ENCODE measurements at places on chromosomes 6 and 20.

DNA sequence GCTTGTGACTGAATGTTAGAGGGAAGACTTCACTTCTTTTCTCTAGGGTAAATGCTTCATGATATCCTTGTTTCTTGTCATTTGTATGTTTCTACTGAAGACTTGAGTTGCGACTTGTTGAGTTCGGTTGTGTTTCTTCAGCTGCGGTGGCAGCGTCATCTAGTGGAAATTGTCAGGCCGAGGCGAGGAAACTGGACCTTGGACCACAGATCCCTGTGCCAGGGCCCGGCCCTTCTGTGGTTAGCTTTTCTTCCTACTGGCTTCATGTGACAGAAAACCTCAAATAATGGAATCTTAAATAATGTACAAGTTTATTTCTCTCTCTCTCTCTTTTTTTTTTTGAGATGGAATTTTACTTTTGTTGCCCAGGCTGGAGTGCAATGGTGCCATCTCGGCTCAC lies 12.4 kb downstream of the MTHFD1L start:
- DNase-seq = no peak

GRCh38 chr20:58401162-58401561 lies 12.1 kb downstream of the VAPB start:
- no peak for DNase-seq

GRCh38 chr20:47209982-47210381 lies 146.5 kb downstream of the ZMYND8 start:
- no peak for DNase-seq

- no peak for DNase-seq
Measured at GRCh38 chr20:46307999-46308257, 370 bp downstream of the CDH22 start.

GRCh38 chr6:14743474-14744211 lies 502.2 kb upstream of the JARID2 start:
- peak; percentile 93 for DNase-seq

DNA sequence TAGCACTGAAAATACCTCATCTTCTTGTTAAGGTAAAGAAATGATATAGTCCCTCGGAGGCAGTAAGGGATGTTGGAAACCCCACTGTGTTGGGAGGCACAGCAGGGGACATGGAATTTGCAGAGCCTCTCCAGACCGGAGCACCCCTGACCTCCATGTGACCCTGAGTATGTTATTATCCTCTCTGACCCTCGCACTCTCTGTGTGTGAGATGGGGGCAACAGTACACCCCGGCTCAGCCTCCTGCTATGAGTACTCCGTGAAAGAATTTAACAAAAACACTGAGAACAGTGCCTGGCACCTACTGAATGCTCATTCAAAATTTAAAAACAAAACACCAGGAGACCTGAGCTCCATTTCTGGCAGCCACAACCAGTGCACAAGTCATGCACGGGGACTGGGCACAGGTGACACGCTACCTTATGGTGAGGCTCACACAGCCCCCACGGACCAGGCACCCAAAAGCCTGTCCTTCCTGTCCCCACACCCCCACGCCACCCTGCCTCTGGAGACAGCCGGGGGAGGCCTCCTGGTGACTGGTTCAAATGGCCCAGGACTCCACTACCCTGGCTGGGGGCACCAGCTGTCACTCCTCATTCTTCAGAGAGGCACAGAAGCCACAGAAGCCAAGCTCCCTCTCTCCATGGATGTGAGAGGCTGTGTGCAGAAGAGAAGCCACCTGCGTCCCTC lies 6.1 kb downstream of the NINL start:
- DNase-seq = no peak

DNA sequence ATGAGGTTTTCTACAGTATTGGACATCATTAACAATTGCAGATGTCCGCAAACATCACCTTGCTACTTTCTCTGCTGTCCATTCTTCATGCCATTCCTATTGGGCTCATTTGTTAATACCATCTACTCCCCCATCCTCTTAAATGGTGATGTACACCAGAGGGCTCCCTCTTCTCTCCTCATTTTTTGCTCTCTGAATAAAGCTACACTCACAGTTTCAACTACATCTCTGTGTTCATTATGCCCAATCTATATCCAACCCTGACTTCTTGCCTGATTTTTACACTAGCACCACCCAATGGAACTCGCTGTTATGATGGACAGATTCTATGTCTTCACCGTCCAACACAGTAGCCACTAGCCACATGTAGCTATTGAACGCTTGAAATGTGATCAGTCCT lies 288.1 kb upstream of the ID4 start:
- no peak for DNase-seq

DNA sequence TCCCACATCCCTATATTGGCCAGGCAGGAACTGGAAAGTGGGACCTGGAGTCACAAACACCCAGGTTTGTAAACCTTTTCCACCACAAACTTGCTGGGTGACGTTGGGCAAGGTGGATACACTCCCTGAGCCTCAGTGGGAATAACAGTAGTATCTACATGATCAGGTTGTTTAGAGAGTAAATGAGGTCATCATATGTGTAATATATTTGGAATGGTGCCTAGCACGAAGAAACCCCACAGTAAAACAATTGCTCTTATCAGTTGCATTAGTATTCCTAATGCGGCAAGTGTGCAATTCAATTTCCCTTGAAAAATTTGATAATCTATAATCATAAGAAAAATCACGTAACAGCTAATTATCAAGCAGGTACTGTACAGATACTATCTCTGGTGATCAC lies 51.9 kb downstream of the HIVEP2 start:
- DNase-seq = no peak

DNA sequence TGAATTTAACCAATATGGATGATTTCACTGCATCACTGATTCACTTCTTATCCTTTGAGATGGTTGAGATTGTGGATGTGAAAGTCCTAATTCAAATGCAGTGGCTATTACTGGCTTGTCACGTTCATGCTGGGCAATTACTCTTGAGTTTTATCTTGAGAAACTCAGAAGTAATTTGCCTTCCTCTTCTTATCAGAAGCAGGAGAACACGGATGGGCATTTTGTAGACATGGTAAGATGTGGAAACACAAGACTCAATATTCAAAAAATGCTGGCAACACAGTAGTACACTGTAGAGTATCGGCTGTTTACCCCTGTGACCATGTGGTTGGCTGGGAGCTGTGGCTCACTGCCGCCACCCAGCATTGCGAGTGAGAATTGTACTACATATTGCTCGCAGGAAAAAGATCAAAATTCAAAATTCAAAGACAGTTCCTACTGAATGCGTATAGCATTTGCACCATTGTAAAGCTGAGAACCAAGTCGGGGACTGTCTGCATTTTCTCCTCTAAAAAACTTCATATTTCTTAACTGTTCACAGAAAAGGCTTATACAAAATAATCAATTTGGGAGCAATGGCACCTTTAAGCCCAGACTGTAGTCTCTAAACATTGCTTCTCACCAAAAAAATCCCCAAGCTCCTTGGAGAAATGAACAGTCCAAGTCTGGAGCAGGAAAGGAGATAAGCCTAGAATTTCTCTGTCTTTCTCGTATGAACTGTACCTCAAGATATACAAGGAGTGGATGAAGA lies 61.9 kb upstream of the ELOVL5 start:
- peak; percentile 3 for DNase-seq

- no peak for DNase-seq
Measured at GRCh38 chr6:44289726-44290260, 19.5 kb downstream of the TMEM151B start.

- DNase-seq = no peak
Measured at GRCh38 chr6:106136845-106137244, 50.7 kb downstream of the PRDM1 start.

- DNase-seq = no peak
Measured at GRCh38 chr6:42846505-42846904, 32.9 kb upstream of the RPL7L1 start.

DNA sequence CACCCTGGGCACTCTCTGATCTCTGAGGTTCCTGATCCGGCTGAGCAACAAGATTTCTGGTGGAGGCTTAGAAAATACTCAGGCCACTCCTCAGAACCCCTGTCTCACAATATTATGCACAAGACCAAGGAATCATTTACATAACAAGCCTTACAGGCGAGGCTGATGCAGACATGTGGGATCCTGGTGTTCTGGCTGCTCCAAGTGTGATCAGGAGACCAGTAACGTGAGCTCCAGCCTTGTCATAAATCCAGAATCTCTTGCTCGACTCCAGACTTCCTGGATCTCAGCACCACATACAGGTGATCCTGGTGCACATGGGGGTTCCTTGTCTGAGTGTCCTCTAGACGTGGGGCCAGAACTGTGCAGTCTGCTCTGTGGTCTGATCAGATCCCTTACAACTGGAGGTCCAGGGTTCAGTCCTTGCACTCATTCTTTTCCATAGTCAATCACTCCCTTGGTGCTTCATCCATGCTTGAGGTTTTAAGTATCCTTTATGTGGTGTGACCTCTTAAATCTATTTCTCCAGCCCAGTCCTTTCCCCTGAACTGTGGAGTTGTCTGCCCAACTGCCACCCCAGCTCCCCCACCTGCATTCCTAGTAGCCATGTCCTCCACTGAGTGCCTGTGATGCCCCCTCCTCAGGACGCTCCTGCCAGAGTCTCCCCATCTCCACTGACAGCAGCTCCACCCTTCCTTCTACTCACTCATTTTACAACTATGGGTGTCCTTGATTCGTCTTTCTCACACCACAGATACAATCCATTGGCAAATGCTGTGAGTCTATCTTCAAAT lies 5.1 kb downstream of the HLA-C start:
- no peak for DNase-seq

DNA sequence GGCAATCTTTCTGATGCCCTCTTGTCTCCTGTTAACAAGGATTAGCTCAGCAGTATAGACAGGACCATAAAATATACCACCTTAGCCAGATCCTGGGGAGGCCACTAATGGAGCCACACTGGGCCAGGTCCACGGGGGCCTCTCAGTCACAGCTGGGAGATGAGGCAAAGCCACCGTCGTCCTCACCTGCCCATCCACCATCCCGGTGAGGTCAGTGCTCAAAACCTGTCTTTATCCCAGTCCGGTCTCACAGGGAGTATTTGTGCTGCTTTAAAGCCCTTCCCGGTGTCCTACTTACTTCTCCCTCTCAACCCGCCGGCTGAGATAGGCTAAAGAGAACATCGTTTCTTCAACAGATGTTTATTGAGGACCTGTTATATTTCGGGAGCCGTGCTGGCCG lies 104.3 kb downstream of the EDN3 start:
- DNase-seq = no peak

DNA sequence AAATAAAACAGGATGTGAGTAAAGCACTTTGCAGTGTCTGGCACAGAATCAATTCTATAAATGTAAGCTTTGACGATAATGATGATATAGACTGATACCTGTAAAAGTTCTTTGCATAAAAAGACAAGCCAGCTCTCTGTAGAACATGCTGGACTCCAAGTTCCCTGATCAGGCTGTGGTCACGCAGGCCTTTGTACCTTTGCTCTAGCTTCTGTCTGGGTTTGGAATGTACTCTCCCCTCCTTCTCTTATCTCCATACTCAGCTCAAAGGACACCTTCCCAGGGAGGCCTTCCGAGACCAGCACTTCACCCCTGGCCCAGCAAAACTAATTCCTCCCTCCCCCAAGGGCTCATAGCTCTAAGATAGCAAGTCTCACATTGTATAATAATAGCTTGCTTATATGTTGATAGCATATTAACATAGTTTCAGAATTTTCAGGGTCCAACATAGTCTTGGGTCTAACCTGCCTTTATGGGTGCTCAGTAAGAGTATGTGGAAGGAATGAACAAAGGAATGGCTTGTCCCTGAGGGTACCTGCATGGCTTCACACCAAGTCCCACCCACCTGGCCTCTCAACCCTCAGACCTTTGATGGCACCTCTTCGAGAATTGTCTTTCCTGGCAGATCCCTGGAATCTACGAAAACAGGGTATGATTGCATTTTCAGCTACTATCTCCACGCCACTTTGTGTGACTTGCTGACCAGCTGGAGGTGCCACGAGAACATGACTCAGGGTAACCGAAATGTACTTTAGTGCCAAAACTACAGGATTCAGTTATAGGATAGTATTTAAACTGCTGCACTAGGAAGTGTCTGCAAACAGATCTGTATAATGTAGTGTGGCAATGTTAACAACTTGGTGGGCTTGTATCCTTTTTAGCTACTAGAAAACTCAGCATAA lies 41.7 kb upstream of the PIM1 start:
- DNase-seq = no peak

- DNase-seq = no peak
Measured at GRCh38 chr20:32970115-32970972, 33.9 kb downstream of the SUN5 start.

- DNase-seq = no peak
Measured at GRCh38 chr6:5034328-5034727, 30.5 kb upstream of the RPP40 start.

DNA sequence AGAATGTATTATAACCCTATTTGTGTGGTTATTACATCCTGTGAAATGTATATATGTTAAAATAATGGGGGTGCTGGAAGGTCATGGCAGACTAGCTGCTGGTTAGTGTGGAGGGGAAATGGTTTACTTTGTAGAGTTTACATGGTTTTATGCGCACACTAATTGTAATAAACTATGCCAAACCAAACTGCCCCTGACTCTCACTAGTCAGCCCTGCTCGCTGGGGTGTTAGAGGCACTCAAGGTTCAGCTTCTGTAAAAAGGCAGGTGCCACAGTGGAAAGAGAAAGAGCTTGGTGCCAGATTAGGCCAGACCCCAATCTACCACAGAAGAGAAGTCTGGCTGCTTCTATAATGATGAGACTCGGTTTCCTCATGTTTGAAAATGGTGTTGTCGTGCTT lies 52.7 kb downstream of the GOPC start:
- DNase-seq = no peak

GRCh38 chr6:14281811-14282660 lies 164.5 kb downstream of the CD83 start:
- DNase-seq = no peak

DNA sequence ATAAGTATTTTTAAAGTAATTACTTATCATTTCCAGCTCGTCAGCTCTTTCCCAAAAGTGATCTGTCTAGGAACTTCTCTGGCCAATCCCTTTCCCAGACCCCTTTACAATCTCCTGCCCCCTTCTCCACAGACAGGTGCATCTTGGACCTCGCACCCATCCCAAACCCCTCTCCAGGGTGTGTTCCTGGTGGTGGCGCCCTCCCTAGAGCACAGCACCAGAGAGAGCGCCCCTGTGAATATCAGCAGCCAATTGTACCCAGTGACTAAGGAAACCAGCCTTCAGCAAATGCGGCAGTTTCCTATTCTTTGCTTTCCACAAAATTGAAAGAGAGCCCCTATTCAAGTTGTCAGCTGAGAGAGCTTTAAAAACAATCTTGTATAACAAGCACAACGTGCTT lies 157.7 kb downstream of the RNASET2 start:
- DNase-seq = no peak

GRCh38 chr6:32112431-32112980 lies 3.4 kb upstream of the TNXB start:
- no peak for DNase-seq

GRCh38 chr6:15317934-15318902 lies 72.3 kb downstream of the JARID2 start:
- DNase-seq = no peak
